ENCODE measurements at places on chromosomes 13 and 19.

DNA sequence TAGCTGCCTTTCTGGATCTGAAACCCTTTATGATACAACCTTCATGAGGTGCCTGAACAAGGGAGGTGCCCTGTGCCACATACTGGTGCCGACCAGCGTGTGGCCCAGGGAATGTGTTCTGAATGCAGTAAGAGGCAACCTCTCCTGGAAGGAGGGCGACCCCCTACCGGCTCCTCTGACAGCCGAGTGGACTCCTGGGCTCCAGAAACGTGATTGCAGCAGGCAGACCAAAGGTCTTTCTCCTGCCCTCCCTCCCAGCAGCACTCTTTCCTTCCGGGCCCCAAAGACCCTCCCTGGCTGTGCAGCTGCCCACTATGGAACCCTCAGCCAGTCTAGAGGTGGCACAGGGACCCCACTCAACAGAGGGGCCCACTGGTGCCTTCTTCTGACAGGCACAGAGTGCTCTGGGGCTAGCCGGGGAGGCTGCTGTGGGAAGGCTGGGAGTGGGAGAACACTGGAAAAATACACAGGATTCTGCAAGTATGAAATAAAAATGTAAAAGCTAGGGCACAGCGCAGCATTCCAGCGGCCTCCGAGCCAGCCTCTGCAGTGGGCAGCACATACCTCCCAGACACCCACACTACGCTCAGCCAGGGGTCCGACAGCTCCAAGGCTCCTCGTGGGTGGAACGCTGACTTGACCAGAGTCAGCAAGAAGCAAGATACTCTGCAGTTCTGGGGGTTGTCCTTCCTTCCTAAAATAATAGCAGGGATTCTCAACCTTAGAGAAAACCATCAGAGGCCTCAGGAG, 14.9 kb downstream of the SH3GL1 start:
- DNase-seq: no peak

DNA sequence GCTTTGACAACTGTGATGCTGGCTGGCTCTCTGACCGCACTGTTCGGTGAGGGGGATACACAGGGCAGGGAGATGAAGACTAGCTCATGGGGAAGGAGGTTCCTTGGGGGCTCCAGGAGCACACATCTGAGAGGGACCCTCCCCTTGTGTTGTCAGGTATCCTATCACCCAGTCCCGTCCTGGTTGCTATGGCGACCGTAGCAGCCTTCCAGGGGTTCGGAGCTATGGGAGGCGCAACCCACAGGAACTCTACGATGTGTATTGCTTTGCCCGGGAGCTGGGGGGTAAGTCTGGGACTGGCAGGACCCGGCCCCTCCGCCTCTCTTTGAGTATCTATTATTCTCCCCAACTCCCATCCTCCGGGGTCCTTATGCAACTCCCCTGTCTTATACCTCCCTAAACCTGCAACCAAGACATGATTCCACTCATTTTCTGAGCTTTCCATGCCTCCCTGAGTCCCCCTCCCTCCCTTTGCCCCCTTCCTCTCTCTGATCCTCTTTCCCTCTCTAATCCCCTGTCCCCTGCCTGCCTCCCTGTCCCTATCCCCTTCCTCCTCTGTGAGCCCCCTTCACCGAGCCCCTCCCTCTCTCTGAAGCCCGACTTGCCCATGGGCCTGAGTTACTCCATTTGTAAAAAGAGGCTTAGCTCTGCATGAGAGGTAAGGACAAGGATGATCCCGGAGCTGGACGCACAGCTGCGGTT, 12.5 kb downstream of the NCAN start:
- DNase-seq: no peak

DNA sequence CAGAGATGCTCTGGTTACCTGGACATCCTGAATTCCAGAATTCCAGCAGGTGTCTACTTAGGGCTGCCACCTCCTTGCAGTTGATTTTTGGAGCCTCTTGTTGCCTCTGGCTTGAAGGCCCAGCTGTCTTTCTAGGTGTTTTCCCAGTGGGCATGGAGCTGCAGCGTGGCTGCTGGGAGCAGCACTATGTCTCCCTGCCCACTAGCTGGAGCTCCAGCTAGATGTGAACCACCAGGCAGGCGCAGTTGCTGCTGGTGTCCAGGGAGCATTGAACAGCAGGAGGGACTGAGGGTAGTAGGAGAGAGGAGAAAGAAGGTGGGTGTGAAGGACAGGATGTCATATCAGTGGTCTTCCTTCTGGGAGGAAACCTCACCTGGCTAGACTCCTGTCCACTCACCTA, 9.9 kb upstream of the SELENOW start:
- no peak for DNase-seq

GRCh38 chr13:42110410-42111155, 62.1 kb downstream of the DGKH start:
- no peak for DNase-seq

DNA sequence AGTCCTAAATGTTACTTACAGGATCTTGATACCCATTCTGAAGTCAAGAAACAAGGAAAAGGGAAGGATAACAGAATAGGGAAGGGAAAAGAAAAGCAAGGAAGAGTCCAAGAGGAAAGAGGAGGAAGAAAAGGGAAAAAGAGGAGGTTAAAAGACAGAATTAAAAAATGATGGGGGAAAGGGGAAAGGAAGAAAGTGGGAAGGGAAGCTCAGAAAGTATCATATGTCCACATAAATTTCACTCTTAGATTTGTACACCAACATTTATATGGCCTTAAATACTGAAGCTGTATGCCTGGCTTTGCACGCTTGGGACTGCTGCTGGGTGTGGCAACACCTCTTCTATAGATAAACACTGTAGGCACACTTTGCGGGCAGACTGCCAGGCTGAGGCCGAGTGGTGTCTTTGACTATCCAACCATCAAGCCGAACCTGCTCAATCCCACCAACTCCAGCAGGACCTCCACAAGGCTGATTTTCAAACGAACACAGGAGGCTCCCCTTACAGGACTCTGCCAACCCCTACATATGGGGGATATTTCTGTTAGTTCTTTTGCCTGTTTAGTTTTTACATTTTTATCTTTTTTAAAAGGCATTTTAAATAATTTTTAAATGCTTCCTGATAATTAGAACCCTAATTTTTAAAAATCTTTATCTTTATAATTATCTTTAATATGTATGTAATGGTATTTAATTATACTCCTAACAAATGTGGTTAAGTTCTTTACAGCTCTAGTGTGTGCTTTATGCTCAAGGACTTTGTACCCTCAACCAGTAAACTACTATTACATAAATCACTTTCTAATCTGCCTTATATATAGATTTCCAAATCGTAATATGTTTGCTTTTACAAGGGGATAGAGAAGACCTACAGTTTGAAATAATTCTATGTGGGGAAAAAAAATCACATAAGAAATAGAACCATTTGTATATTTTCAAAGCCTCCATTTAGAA, 154.2 kb downstream of the DIAPH3 start:
- DNase-seq: no peak

GRCh38 chr19:15419413-15420025, 731 bp upstream of the AKAP8L start:
- DNase-seq: no peak

DNA sequence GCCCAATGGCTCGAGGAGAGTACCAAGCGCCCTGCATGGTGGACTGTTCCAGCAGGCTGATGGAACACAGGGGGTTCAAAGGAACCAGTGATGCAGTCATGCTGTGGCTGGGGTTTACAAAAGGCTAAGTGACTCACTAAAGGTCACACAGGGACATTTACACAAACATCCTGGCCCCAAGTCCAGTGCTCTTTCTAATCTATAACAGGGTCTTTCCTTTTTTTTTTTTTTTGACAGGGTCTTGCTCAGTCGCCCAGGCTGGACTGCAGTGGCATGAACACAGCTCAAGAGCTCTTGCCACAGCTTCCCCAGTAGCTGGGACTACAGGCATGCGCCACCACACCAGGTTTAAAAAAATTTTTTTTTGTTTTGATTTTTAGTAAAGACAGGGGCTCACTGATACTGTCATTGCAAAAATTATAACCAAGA, 2.8 kb upstream of the SLC25A15 start:
- no peak for DNase-seq

DNA sequence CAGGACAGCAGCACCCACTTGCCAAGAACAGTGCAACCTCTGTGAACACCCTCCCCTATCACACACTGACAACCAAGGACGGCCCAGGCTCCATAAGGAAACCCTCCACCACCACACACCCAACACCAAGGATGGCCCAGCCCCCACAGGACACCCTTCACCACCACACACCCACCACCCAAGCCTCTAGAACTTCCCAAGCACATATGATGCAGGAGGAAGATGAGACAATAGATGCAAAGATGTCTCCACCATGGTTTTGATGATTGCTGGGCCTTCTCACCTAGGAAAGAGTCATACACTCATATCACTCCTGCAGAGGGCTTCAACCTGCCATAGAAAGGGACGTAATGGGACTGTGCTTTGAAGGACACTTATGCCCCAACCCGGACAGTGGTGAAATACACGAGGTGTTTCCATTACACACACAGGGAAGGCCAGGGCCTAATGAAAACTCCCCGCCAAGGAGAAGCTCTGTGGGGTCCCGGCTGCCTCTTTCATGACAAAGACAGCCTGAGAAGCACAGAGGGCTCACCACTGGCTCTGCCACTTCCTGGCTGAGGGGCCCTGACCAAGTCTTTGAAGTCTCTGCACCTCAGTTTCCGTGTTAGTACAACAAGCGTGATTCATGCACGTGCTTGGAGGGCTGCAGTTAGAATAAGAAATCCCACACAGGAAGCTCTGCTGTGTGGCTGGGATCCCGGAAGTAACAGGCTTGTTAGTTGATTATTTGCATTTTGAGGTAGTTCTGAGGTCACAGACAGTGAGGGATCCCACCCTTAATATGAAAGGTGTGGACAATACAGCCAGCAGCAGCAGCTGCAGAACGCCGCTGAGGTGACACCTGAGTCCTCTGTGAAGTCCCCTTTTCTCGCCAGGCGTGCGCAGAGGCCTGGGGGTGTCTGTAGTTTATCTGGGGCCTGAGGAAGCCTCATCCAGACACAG, 61.9 kb upstream of the ATP12A start:
- no peak for DNase-seq

DNA sequence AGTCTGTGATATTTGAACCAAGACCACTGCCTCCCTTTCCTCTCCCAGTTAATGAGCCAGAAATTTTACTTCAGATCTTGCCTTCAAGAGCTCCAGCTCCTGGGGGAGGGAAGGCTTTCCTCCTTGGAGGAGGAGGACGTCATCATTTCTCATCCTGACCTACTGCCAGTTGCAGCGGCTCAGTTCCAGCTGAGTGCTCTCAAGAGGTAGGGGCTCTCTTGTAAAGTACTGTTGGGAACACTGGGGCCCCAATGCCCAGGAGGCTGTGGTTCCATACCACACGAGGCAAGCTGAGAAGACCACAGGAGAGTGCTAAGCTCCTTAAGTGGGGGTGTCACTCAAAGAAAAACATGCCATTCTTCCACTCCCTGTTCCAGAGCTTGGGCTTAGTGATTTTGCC, 36.2 kb downstream of the METTL21C start:
- DNase-seq: no peak

DNA sequence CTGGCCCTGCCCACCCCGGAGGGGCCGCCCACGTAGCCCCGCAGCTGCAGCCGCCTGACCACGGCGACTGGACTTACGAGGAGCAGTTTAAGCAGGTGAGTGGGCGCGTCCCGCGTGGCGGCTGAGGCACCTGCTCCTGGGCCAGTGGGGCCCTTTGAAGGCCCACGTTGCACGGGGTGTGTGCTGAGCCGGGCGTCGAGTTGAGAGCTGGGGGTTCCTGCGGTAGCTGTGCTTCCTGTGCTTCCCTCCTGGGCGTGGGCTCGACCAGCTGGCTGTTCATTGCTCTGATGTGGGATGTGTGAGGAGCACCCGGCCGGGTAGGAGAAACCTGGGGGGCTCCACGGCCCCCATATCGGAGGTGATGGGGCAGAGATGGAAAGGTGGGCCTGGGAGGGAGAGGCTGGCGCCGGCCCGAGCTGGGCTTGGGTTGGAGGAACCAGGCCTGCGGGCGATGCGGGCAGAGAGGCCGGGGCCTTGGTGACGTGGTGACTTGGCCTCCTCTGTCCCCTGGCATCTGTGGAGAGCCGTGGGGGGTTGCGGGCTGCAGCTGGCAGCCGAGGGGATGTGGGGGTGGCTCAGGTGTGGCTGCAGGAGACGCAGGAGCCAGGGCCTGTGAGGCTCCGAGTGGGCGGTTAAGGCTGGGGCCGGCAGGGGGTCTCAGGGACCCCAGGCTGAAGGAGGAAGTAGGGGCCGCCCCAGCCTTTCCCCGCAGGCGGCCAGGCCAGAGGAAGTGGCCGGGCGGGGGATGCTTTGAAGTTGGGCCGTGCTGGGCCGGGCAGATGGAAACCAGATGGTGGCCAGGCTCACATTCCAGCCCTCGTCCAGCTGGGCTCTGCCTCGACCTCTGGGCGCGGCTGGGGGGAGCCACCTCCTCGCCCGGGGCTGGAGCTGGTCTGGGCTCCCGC, 7.1 kb downstream of the ARID3A start:
- DNase-seq: no peak

- no peak for DNase-seq
Observed at GRCh38 chr13:30033681-30034457, 183.5 kb upstream of the UBL3 start.

- DNase-seq: no peak
Observed at GRCh38 chr13:45368005-45368404, 27.0 kb upstream of the TPT1 start.

GRCh38 chr13:45207319-45207718, 6.5 kb upstream of the KCTD4 start:
- no peak for DNase-seq

- DNase-seq: no peak
Observed at GRCh38 chr13:76043874-76044273, 407.7 kb downstream of the LMO7 start.

GRCh38 chr13:29479716-29480492, 115.6 kb downstream of the SLC7A1 start:
- no peak for DNase-seq
